Renal cortex interstitium (tissue), 15 donors: ENCODE measurements at places on chromosomes 6 and 20.

GRCh38 chr20:18504479-18505060, 3.2 kb upstream of the SEC23B start:
- DNase-seq = no peak

GRCh38 chr20:46226602-46227001, 81.7 kb downstream of the CDH22 start:
- DNase-seq = no peak

DNA sequence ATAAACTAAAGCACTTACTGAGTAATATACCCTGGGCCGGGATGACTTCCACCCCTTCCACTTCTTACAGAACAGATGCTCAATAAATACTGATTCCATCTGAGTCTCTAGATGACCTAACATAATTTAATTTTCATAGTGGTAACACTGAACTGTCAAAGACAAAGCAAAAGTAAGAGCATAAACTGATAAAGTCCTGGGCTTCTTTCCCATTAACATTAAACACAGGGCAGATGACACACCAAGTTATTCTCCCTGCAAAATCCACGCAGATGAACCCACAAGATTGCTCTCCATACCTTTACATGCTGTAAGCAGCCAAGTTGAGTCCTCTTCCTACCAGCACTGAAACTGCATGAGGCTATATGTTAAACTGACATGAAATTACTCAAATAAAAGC, 27.1 kb downstream of the AGPAT4 start:
- no peak for DNase-seq

DNA sequence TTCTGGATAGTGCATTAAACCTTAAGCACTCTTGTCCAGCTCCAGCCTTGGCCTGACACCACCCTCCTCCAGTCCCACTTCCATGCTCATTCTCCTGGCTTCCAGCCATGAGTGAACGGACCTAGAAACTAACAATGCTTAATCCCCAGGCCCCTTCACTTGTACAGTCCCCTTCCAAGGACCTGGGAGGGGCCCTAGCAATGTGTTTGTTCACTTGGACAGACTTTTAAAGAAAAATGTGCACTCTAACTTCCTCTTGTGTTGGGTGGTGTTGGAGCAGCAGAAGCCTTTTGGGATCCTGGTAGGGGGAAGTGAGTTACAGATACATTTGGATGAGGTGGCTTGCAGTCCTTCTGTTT, 48.9 kb upstream of the CCN6 start:
- DNase-seq = no peak

- no peak for DNase-seq
These were observed 12.3 kb downstream of the MAP3K7 start for GRCh38 chr6:90574610-90575009.

- no peak for DNase-seq
These were observed 164.5 kb upstream of the HDAC2 start for GRCh38 chr6:114135363-114135971.

GRCh38 chr20:38221119-38221589, 39.4 kb downstream of the KIAA1755 start:
- DNase-seq = peak; percentile 63

GRCh38 chr6:69007781-69008180, 372.7 kb downstream of the ADGRB3 start:
- no peak for DNase-seq

GRCh38 chr6:16181439-16182297, 52.8 kb downstream of the MYLIP start:
- no peak for DNase-seq
